Smooth muscle cell of bladder (primary cell): ENCODE measurements at places on chromosomes 5 and 9. TPM values are rescaled to one million over a fixed set of nuclear protein-coding genes. Genes with fewer than 3 reads are reported as not detected.

CCDC107 gene
- 11.7 and 19.4 TPM in 2 replicates for total RNA-seq

TMEM8B gene
- 1.6 and 2.3 TPM in 2 replicates for total RNA-seq

CER1 gene
- not detected in 2 replicates for total RNA-seq

PRDM9 gene
- not detected in 2 replicates for total RNA-seq

INSL6 gene
- not detected in 2 replicates for total RNA-seq

MYMK gene
- not detected in 2 replicates for total RNA-seq

PLK2 gene
- 271 and 524 TPM in 2 replicates for total RNA-seq

PCDHB7 gene
- total RNA-seq = 0.18 and 0.71 TPM in 2 replicates

CNTNAP3 gene
- 0.18 and 1.1 TPM in 2 replicates for total RNA-seq

PAX5 gene
- not detected in 2 replicates for total RNA-seq

IL4 gene
- total RNA-seq = not detected in 2 replicates

DDX4 gene
- not detected in 2 replicates for total RNA-seq

DBH gene
- total RNA-seq = not detected in 2 replicates

PCDHGB6 gene
- 2.7 and 3.1 TPM in 2 replicates for total RNA-seq

NRG2 gene
- total RNA-seq = 0.18 and 0.28 TPM in 2 replicates
